ENCODE measurements at places on chromosomes 7 and 10.

DNA sequence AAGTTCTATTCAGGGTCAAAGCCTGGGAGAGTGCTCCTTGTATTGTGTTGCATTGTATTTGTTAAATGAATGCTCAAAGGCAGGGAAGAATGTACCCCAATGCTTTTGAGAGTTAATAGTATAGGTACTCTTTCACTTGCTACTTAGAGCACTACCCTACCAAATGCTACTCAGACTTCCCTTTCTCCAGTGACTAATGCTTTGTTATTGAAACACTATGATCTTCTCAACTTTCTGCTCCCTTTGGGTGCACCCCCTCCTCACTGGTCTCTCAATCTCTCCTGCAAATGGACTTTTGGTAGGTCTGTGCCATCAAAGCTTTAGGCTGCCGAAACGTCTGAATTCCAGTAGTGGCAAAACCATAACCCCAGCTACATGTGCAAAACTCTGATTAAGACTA lies 177.7 kb upstream of the AHR start:
- DNase-seq, result no peak

- no peak for DNase-seq
Measured at GRCh38 chr7:28417321-28417940, 5.1 kb downstream of the CREB5 start.

GRCh38 chr7:156139633-156140032 lies 327.4 kb upstream of the SHH start:
- no peak for DNase-seq

DNA sequence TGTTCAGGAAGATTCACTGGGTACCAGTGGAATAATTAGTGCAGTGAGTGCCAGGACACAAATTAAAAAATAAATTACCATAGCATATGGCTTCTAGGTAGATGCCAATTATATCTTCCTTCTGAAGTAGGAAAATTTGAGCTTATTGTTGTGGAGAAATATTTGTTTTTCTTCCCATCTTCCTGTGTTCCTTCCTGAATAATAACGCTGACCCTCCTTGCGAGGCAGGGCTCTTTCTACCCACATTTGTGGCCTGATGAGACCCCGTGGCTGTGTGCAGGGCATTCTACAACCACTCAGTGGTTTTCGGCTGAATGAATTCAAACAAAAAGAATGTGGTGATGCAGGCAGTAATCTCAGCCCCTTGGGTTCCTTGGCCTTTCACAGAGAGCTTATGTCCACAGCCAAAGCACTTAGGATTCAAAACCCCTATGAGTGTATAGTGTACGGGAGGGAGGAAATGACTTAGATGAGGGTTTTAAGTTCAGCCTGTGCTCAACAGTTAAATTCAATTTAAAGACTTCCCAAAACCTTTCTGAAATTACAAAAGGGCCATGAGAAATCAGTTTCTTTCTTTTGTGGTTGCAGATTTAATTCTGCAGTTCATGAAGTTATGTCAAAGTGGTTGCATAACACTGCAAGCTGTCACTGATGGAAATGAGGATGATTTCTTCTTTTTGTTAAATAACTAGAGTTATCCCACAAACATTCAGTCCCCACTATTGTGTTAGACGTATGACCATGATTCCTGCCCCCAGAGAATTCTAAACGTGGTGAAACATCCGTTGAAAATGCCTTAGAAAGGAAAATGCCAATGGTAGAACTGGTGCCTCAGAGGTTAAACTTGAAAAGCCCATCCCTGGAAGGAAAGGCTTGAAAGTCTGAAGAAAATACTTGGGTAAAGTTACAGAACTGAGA lies 255.3 kb downstream of the FZD1 start:
- no peak for DNase-seq

- DNase-seq, result no peak
Measured at GRCh38 chr7:97116308-97116707, 1.2 kb upstream of the SDHAF3 start.

- no peak for DNase-seq
Measured at GRCh38 chr10:52419281-52419680, 105.2 kb downstream of the DKK1 start.

GRCh38 chr10:89162596-89162995 lies 44.5 kb downstream of the CH25H start:
- no peak for DNase-seq

DNA sequence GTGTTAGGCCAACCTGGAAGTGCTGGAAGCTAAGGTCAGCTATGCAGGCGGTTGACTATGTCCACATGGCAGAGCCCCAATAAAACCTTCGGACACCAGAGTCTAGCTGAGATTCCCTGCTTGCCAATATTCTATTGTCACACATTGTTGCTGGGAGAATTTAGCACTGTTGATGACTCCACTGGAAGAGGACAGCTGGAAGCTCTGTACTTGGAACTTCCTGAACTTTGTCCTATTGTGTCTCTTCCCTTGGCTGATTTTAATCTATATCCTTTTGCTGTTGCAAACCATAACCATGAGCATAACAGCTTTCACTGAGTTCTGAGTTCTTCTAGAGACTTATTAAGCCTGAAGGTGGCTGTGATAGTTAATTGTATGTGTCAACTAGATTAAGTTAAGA lies 12.0 kb downstream of the XRCC2 start:
- no peak for DNase-seq

- peak; percentile 64 for DNase-seq
Measured at GRCh38 chr10:16436758-16437539, at the start of gene PTER. PTER (plus strand) TSS chr10:16437010; CDS start chr10:16484385, 47,375 bp downstream.

DNA sequence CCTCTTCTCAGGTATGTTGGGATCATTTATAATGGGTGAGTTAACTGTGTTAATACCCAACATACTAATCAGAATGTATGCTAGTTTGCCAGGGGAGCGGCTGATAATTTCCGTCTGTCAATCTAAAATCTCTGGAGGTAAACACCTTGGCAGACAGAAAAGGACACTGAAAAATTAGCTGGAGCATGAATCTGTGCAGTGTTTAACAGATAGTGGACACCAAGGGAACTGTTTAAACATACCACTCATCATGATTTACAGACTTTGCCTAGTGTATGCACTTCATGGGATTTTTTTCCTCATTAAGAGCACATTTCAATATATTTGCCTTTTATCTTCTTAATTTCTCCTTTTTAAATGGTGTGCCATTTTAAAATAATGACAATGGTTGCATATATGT lies 68.2 kb downstream of the SLC13A1 start:
- DNase-seq, result no peak

- DNase-seq, result peak; percentile 41
Measured at GRCh38 chr7:98826811-98827231, 43.0 kb downstream of the TMEM130 start.

DNA sequence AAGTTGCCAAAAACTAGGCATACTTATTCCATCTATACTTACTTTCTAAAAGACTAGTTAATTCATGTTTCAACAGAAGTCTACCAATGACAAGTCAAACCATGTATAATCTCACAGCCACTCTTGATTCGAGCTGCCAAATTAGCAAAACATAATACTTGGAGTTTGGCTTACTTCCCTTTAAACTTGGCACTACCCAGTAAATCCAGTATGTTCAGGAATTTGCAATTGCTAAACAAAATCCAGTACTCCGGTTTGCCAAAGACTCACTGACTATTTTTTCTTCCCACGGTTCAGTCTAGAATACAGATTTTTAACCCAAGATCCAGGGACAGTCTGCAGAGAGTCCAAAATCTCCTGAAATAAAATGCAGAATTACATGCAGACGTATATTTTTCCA lies 4.6 kb downstream of the OAT start:
- no peak for DNase-seq

DNA sequence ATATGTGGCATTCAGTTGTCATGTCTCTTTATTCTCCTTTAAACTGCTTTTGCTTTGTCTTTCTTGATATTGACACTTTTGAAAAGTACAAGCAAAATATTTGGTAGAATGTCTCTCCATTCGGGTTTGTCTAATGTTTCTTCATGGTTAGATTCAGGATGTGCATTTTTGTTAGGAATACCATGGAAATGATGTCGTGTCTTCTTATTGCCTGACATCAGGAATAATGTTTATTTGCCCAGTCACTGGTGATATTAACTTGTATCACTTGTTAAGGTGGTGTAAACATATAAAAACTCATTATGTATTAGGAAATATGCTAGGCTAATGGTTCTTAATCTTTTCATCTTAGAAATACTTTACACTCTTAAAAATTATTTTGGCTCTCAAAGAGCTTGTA lies 43.4 kb downstream of the CDK1 start:
- no peak for DNase-seq

- no peak for DNase-seq
Measured at GRCh38 chr10:102367441-102367840, 28.1 kb upstream of the NFKB2 start.

DNA sequence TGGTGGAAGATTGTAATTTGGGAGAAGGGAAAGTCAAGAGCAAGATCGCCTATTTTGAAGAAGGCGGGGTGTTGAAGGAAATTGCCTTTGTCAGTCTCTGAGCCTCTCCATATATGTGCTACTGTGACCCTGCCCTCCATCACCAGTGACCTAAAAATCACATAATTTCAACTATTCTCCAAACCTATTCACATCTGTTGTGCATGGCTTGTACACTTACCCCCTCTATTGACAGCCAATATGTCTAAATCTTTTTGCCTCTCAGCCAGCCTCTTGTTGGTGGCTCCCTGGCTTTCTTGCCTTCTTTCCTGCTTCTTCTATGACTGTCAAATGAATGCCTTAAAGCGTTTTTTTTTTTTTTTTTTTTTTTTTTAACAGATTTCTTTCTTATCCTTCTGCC lies 295.6 kb downstream of the AUTS2 start:
- no peak for DNase-seq

GRCh38 chr7:131606346-131607290 lies 50.2 kb upstream of the PODXL start:
- no peak for DNase-seq

- DNase-seq, result no peak
Measured at GRCh38 chr7:106069471-106070200, 42.5 kb downstream of the SYPL1 start.

DNA sequence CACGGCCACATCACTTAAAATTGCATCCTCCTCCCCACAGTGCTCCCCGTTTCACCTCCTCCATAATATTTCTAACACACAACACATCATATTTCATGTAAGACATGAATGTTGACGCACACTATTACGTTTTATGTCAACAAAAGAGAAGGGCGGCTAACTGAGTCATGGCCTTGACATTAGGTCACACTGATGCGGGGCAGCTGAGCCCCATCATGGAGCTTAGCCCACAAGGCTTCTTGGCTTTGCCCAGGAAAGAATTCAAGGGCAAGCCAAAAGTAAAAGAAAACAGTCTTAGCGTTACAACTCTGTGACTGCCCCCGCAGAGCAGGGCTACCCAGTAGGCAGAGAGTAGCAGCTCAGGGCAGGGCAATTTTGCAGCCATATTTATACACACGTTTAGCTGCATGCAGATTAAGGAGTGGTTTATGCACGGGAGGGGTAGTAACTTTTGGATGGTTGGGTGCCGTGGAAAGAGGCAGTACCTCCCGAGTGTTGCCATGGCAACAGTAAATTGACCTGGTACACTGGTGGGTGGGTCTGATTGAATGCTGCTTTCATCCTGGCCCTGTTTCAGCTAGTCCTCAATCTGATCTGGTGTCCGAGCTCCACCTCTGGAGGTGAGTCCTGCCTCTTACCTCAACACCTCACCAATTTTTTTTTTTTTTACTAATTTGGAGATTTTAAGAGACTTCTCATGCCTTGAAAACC lies 156.2 kb upstream of the FRMD4A start:
- no peak for DNase-seq
